ENCODE measurements at places on chromosomes 1 and 21.

GRCh38 chr1:182770232-182770631, 19.3 kb upstream of the NPL start:
- DNase-seq = no peak

- peak; percentile 18 for DNase-seq
These were observed 43.0 kb downstream of the XPR1 start for GRCh38 chr1:180674603-180675530.

DNA sequence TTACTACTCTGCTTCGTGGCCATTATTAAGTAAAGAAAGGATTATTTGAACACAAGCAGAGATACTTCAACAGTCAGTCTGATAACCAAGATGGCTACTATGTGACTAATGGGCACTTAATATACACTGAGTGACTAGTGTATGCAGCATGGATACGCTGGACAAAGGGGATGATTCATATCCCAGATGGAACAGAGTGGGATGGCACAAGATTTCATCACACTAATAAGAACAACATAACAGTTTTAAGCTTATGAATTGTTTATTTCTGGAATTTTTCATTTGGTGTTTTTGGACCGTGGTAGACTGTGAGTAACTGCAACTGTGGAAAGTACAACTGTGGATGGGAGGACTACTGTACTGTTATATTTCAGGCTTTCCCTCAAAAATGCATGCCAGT, 9.4 kb downstream of the ZCCHC17 start:
- no peak for DNase-seq

- peak; percentile 16 for DNase-seq
These were observed 12.7 kb downstream of the ATP1A4 start for GRCh38 chr1:160164121-160164520.

DNA sequence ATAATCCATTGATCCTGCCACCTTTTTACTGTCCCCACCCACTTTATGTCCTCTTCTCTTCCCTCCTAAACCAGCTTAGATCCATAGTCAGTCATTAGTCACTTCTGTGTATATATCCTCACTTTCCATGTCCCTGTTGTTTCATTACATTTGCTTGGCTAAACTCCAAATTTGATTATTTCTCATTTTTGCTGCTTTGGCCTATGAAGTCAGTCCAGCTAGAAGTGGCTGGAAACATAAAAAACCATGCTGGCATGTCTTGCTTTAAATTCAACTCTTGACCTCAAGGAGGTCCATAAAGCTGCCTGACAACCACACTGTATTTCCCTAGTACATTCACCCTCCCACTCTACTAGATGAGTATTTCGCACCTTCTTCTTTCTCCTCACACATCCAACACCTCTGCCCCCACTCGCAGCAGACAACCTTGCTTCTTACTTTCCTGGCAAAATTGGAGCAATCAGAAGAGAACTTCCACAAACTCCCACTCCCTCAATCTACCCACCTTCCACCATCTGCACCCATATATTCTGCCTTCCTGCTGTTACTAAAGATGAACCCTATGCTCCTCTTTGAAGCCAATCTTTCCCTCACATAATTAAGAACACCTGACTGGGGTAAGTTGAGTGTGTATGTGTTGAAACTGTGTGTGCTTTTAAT, 72.1 kb downstream of the ZNF648 start:
- no peak for DNase-seq

- peak; percentile 31 for DNase-seq
These were observed 145.4 kb downstream of the GALNT2 start for GRCh38 chr1:230212405-230212936.

Measured in hematopoietic multipotent progenitor cell treated with erythropoietin and hydrocortisone succinate and interleukin-3 and kit ligand, for 4 days (in vitro differentiated cells).